NCI-H187 treated with DMSO at 0.1 percent for 48 hours (cell line): ENCODE measurements at places on chromosomes 7 and 10.

DNA sequence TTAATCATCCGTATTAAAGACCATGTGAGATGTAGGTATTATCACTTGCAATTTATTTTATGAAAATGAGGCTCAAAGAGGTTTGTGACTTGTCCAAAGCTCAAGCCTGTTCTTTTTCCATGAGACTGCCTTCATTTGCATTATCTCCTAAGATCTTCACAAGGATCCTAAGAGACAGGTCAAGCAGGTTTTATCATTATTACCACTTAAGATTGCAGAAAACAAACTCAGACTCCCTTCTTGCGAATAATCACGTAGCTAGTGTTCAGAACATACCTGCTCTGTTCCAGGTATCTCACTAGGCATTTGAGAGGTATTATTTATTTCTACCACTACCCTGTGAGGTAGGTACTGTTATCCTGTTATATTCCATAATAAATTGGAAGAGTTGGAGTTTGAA lies 64.8 kb downstream of the ZNRF2 start:
- DNase-seq: no peak

- no peak for DNase-seq
These were observed 106.0 kb downstream of the ZNF365 start for GRCh38 chr10:62480196-62480595.

DNA sequence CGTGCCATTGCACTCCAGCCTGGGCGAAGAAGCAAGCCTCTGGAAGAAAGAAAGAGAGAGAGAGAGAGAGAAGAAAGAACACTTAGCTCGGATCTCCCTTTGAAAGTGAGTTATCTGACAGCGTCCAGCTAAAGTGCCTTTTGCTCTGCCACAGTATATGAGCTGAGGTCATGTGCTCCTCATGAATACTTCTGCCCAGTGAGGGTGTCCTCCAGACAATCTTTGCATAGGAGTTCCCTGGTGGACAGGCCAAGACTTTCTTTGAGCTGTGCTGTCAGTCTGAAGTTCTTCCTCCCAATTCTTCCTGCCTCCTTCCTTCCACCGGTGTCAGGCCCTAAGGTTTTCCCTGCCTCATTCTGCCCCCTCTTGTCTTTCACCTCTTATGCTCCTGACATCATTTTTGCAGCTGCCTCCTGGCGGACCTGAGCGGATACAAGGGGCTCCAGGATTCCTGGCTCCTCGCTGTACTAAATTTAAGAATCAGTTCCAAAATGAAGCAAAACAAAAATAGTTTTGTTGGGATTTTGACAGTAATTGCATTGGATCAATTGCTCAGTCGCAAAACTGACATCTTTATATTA lies 31.9 kb downstream of the XRCC2 start:
- DNase-seq: no peak

GRCh38 chr10:106941297-106942034 lies 223.0 kb downstream of the SORCS1 start:
- DNase-seq: no peak

DNA sequence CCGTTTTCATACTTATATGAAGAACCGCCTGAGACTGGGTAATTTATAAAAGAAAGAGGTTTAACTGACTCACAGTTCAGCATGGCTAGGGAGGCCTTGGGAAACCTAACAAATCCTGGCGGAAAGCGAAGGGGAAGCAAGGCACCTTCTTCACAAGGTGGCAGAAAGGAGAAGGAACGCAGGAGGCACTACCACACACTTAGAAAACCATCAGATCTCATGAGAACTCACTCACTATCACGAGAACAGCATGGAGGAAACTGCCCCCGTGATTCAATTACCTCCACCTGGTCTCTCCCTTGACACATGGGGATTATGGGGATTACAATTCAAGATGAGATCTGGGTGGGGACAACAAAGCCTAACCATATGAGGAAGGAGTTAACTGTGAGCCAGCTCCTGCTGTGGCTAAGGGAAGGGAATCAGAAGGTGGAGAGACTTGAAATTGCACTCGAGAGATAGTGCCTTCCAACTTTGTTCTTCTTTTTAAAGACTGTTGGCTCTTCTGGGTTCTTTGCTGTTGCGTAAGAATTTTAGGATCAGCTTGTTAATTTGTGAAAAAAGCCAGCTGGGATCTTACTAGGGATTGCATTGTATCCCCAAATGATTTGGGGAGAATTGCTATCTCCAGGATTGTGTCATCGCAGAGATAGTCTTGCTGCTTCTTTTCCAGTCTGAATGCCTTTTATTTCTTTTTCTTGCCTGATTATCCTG lies 21.0 kb downstream of the OPTN start:
- DNase-seq: no peak

GRCh38 chr7:801940-802381 lies 30.3 kb upstream of the SUN1 start:
- no peak for DNase-seq

DNA sequence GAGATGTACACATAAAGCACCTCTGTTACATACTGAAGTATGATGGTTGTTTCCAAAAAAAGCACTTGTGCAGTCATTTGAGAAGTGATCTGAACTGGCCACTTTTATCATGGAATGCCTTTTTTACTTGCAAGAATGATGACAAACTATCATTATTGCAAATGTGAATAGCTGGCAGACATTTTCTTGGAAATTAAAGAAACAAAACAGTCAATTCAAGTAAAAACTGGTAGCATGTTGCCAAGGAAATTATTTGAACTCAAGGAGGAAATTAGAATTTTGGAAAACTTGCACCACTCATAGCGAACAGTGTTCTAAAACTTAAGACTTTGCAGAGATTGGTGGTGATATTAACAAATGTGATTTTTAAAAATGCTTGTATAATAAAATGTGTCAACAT lies 6.6 kb downstream of the RHEB start:
- DNase-seq: no peak

DNA sequence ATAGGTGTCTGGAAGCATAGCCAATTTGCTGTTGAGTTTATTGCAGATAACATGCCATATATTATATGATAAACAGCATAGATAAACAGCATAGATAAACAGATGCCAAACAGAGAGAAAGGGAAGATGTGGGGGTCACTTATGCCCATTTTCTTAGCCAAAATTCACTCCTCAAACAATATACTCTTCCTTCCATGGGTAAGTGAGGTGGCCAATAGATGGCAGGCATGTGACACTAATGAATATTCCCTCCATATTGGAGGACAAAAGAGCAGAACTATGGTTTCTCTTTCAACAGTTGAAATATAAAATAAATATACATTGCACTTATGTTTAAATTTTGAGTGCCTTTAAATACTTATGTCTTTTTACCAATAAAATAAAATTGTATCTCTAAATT lies 1212.8 kb downstream of the REEP3 start:
- no peak for DNase-seq

GRCh38 chr7:41415471-41416207 lies 287.3 kb downstream of the INHBA start:
- DNase-seq: no peak

- DNase-seq: no peak
These were observed 10.2 kb upstream of the OPALIN start for GRCh38 chr10:96368971-96369370.

DNA sequence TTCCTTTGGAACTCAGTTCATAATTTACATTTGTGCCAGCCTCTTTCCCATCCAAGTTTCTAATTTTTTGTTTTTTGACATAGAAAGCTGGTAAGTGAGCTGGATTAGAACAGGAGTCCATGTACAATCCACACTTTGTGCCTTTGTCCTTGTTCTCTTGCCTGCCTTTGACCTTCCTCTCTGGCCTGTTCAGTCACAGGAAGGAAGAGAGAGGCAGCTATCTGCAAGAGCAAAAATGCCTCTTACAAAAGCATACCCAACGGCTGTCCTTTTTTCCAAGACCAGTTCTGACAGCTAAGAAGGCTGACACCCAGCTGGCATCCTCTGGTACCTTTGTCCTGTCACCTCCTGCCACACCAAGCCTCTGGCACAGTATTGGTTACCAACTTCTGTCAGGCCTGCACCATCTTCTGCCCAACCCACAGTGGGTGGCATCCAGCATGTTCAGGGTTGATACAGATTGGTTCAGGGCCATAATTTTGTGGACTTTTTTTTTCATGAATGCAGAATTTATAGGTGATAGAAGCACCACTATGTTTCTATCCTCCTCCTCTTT lies 133.7 kb upstream of the KLF14 start:
- DNase-seq: no peak

GRCh38 chr7:83355143-83355542 lies 192.5 kb upstream of the PCLO start:
- no peak for DNase-seq

DNA sequence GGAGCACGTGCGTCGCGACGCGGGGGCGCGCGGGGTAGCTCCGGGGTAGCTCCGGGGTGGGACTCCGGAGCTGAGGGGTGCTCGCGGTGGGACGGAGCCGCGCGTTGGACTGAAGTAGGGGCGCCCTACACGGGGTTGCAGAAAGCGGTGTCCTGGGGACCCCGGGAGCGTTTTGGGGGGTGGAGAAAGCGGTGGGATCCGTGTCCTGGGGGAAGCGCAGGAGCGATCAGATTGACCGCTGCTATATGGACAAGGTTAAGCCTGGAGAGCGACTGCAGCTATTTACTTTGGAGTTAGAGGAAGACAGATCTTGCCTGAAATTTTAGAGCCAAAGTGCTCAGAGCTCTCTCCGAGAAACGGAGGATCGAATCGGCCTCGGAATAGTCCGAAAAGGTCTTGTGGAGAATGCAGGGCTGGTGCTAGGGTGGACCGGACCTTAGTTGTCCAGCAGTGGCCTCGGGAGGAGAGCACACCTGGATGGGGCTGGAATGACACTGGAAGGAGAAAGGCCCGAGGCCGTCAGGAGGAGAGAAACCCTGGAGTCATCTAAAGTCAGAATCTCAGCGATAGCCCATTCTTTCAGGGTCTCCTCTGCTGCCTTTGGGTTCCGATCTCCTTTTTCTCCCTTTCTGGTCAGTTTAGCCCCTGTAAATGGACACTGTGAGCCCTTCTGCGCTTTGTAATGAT lies 564 bp downstream of the PDSS1 start:
- no peak for DNase-seq

DNA sequence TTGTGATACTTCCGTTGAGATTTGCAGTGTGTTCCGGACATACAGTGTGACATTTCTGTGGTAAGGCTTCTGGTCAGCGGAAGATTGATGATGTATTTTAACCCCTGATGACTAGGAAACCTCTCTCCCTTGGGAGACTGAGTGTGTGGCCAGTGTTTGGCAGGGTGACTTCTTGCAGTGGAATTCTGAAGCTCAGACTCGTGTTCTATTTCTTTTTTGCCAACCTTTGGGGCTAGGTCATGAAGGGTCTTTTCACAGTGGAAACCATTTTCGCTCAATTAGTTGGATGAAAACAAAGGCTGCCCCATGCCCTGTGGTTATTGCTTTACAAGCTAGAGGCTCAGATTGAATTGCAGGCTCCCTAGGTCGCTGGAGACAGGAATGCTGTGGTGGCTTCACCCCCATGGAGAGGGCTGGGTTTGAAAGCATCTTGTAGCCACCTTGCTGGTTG lies 288.9 kb downstream of the BBS9 start:
- DNase-seq: no peak

GRCh38 chr7:50268223-50268622 lies 36.3 kb upstream of the IKZF1 start:
- no peak for DNase-seq

DNA sequence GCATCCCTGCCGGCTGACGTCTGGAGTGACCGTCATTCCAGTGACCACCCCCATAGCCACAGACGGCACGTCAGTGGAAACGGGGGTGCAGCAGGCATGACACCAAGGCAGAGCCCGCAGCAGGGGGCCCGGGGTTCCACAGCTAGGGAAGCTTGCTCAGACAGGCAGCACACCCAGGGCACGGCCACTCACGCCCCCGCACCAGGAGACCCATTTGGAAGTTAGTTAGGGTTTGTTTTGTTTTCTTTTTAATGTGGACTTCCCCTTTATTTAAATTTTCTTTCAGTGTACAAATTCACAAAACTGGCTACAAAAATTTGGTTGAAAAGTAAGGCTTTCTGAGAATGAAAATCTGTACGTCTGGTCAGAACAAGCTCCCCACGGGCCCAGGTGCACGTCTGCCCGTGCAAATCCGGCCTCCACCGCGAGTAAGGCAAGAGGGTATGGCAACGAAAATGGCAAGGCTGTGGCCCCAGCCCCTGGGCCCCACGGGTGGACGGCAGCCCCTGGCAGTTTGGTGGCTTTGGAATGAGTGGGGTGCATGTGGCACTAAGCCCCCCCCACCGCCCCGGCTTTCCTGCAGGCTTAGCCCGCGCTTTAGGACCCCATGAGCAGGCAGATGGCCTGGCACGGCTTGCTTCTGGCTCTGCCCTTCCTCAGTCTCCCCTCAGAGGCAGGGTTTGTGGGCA lies 124.2 kb downstream of the FAM53B start:
- DNase-seq: no peak

DNA sequence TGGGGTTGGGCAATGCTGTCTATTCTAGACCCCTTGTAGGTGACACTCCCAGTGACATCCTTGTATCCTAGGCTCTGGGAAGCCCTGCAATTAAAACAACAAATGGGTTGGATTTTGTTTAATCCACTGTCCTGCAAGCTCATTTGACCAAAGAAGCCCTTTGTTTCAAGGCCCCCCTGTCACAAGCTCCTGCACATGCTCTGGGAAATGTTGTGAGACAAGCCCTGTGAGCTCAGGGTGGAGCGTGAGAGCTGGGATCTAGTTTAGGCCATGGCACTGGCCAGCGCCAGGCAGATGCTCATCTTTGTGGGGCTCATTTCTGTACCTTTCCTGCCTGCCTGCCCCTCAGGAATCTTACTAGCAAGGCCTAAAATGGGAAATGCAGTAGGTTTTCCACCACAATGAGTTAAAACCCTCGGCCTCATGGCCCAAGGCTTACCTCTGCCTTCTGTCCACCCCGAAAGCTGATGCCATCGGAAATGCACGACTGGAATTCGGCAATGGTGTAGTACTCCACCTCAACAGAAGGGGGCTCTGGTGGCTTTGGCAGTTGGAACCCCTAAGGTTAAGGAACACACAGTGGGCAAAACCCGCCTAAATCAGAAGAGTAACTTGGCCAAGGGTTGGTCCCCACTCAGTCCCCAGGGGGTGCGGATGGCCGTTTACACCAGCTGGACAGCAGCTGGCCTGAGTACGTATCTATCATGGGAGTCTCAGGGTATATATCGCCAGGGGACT lies 112.0 kb downstream of the NEURL1 start:
- DNase-seq: no peak

DNA sequence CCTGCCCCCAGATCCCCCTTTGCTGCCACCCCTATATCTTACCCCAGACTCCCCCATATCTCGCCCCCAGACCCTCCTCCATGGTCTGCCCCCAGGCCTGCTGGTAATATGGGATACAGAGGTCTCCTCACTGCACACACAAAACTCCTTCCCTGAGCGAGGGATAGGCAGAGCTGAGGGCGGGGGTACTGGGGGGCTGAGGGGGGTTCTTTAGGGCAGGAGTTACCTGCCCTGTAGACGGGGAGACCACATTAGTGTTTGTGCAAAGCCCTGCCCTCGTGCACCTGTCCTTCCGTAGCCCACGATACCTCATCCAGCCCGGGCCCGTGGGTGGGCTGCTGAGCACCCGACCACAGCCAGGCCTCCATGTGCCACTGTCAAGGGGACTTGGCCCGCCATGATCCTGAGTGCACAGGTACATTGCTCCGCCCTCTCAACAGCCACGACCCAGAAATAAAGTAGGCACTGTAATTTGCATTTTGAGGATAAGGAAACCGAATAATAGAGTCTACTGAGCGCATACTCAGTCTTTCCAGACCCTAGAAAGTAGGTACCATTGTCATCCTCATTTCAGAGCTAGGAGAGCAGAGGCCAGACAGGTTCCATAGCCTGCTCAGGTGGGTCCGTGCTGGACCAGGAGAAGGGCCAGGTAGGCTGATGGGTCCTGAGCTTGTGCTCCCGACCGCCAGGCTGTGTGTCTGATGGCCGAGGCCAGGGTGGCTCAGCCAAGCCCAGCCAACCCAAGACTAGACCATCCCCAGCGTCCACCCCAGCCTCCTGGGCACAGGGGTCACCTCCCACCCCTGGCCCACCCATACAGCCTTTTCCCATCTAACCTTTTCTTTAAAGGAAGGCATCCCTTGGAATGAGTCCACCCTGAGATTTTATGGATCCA lies 115.2 kb downstream of the LHPP start:
- no peak for DNase-seq
